ENCODE measurements at places on chromosomes 7 and 10.

- DNase-seq = peak; percentile 64
Measured at GRCh38 chr10:30639946-30640786, 10.6 kb upstream of the LYZL2 start.

- DNase-seq = no peak
Measured at GRCh38 chr7:34227525-34227924, 322.2 kb downstream of the BMPER start.

- no peak for DNase-seq
Measured at GRCh38 chr10:6054884-6055283, 7.3 kb downstream of the IL2RA start.

GRCh38 chr7:22468609-22469008, 31.4 kb downstream of the STEAP1B start:
- no peak for DNase-seq

DNA sequence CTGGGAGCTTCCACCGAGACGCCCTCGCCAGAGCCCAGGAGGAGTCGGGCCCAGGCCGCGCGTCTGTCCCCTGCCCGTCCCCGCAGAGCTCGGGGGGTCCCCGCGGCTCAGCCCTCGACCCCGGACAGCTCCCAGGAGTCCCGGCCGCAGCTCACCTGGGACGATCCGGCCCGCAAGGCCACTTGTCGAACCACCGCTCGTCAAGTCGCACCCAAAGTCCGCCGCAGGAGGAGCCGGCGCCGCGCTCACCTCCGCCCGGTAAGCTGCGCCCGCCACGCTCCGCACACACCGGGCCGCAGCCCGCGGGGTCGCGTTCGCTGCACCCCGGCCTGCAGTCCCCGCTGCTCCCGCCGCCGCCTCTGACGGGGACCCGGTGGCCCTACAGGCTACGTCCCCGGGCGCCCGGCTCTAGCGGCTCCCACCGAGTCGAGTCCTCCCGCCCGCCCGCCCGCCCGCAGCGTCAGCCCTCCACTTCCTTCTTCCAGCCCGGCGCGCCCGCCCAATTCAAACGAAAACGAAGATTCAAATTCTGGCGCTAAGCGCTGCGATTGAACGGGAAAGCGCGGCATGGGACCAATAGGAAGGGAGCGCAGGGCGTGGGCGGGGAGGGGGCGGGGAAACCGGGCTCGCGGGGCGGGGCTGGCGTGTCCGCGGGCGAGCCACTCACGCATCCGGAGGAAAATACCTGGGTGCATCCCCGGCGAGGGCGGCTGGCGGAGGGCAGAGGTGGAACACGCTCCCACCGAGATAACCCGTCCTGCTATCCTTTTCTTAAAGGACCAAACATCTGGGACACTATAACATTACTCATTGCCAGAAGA, at the start of gene MKI67:
MKI67 (minus strand) TSS at position 480 of the 821 bp plus-strand sequence. CDS start 756 bp downstream, outside the sequence.
- DNase-seq = peak; percentile 94

DNA sequence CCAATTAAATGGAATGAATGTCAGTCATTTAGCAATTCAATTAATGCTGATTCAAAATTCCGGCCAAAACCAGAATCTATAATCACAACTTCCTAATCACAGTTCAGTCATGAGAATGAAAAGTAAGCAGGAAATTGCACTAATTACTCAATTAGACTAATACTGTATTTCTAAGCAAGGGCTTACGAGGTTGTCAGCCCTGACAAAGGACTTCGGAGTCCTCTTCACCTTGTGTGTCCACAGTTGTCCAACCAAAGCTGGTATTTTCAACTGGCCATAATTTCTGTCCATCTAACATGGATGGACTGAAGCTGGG, 17.4 kb downstream of the CPA1 start:
- no peak for DNase-seq

- no peak for DNase-seq
Measured at GRCh38 chr7:50821457-50822008, 38.8 kb upstream of the GRB10 start.

DNA sequence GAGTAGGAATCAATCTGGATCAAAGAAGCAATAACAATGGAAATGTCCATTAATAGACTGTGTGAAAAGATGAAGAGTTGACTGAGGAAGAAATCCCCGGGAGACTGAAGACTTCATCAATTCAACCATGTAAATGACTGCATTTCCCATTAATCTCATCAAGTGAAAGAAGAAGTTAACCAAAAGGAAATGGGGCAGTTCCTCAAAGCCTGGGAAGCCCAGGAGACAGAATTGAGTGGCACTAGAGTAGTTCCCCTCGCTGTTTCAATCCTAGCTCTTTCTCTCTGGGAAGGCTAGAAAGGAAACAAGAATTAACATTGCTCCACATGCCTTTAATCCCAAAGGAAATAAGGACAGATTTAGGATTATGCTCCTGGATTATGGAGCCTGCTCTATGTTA, 4.8 kb upstream of the OR6V1 start:
- DNase-seq = no peak

- no peak for DNase-seq
Measured at GRCh38 chr7:101747879-101748345, 69.5 kb upstream of the CUX1 start.

DNA sequence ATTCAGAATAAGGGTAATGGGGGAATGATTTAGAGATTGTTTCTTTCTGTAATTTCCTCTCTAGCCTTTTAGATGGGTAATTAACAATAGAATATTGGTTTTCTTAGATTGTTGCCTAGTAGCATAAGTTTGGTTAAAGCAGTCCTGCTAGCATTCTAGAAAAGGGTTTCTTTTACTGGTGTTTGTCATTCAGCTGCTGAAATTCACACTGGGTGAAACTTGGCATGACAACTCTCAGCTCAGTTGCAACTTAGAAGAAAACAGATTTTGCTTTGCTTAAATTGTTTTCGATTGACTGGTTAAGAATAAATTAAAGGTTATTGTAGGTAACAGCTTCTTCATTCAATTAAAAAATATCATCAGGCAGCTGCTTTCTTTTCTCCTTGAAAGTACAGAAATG, 25.1 kb upstream of the PDK4 start:
- DNase-seq = no peak

GRCh38 chr10:18649364-18649959, 1.9 kb downstream of the NSUN6 start:
- DNase-seq = no peak

DNA sequence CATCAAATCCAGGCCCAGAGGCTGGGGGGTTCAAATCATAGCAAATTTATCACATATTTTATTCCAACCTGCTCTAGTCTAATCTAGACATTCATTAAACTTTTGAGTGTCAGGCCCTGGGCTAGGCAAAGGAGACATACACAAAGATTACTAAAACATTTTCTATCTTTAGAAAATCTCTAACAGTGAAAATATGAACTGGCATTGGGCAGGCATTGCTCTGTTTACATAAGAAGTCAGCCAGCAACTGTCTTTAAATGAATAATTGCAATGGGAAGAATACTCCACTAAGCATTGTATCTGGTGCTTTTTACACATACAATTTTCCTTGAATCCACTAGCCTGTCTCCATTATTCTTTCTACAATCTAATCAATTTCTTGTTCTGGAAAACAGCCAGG, 222.5 kb upstream of the LRRN3 start:
- no peak for DNase-seq

DNA sequence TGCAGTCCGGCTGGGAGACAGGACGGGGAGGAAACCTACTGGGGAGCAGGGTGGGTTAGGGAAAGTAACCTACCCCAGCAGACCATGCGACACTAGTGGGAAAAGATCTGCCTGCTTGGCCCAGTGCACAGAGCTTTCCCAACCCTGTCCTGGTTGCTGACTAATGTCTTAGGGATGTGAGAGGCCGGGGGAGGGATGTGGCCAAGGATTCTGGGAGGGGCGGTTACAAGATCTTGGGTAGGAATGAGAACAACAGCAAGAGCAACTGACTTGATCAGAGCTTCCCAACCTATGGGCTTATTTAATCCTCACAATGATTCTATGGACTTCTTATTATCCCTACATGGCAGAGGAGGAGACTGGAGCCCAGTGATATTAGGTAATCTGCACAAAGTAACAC, 24.0 kb upstream of the EIF5AL1 start:
- peak; percentile 94 for DNase-seq

GRCh38 chr10:86373251-86373650, 6.7 kb upstream of the GRID1 start:
- DNase-seq = no peak

GRCh38 chr7:143363016-143363937, 764 bp upstream of the FAM131B start:
- DNase-seq = no peak

GRCh38 chr7:1585142-1585981, 15.5 kb upstream of the PSMG3 start:
- no peak for DNase-seq

GRCh38 chr7:79713276-79713675, 259.8 kb upstream of the MAGI2 start:
- DNase-seq = no peak

- no peak for DNase-seq
Measured at GRCh38 chr7:42893346-42894240, 18.3 kb downstream of the C7orf25 start.

DNA sequence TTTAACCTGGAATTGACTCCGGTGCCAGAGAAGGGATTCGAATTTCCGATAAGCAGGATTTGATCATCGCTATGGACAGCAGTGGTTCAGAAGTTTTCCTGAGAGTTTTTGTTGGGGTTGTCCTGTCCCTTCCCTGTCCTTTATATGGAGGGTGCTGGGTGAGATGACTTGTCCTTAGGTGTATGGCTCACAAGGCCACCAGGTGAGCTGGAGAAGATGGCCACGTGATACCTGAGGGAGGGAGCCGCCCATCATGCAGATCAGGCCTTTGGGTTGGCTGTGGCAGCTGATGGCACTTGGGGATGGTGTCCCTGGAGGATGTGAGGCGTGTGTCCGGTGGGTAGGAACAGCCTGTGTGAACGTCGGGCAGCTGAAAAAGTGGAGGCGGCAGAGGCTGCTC, 187.7 kb downstream of the PTPN20 start:
- no peak for DNase-seq

DNA sequence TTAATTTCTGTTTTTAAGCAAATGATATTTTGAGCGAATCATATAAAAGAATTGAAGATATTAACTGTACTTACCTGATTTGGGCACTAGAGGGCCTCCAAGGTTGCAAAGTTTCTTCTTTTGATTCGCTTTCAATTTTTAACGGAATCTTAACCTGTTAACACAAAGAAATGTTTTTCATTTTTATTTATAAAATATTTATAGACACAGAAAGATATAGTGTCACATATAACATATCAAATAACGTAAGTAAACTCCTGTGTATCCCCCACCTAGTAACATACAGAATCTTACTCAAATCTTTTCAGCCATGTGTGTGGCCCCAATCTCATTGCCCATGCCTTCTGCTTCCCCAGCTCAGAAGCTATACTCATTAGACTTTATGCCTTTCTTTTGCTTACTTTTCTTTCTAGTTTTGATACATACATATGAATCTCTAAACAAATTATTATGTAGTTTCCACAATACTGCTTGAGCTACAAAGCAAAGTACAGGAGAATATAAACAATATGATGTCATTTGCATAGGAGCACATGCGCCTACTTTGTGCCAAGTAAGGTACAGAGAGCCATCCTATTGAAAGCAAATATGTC, 49.5 kb upstream of the ZPBP start:
- peak; percentile 16 for DNase-seq

- DNase-seq = no peak
Measured at GRCh38 chr7:24764972-24765744, 7.9 kb upstream of the GSDME start.

GRCh38 chr10:13722747-13723653, 136.2 kb downstream of the PRPF18 start:
- no peak for DNase-seq

GRCh38 chr7:150363872-150364271, 4.8 kb upstream of the REPIN1 start:
- no peak for DNase-seq

GRCh38 chr10:5977471-5978229, at the start of gene IL15RA:
Gene IL15RA, minus strand, starts transcription at chr10:5977543. Its CDS starts 51 bp downstream, at chr10:5977492.
- peak; percentile 85 for DNase-seq

DNA sequence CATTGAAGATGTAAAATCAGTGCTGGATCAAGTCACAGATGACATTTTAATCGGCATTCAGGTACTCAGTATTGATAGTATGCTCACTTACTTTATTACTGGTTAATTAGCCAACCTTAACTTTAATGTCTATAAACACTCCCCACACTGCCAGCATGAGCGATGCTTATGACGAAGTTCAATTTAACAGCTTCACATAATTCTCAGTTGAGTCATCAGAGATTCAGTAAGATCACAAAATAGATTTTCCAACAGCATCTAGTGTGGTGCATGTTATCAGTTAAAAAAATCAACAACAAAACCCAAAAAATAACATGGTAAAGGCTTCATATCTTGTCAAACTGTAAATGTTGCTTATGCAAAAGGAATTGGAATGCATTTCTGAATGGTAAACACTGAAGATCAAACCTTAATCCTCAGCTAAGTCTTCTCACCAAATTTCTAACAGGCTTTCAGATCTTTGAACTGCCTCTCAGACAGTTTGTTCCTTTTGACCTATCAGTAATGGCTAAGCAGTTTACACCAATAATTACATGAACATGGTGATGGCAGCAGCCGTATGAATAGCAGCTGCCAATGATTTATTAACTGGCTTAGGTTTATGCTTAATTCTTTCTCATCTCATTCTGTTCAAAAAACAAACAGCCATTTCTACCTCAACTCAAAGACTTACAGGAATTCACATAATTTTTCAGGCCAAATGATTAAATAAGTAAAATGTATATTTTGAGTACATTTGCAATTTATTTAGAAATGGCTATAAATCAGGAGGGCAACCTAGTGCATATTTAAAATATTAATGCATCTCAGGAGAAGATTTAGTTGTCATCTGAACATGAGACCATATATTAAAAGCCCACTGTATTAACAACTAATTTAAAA, 98.5 kb downstream of the CABCOCO1 start:
- DNase-seq = peak; percentile 92

- no peak for DNase-seq
Measured at GRCh38 chr10:88455831-88456230, 127.3 kb downstream of the RNLS start.

- no peak for DNase-seq
Measured at GRCh38 chr7:149826344-149827088, 11.7 kb upstream of the ZNF862 start.

GRCh38 chr10:35511647-35512046, 93.5 kb upstream of the GJD4 start:
- no peak for DNase-seq

- no peak for DNase-seq
Measured at GRCh38 chr10:78312197-78313047, 278.8 kb downstream of the RPS24 start.

DNA sequence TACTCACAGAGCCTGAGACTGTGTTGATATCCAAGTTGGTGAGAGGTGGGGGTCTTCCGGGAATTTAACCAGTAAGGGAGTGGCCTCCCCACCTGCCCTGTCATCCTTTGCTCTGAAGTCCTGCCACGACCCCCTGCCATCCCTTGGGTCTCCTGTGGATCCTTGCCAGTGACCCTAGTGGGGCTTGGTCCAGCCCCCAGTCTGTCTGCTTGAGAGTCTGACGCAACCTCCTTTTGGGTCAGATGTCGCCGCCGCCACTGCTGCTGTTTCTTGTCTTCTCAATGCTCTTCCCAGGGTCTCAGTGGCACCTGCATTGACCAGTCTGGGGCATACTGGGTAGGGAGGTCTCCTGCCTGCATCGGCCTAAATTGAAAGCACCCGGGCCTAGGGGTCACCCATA, 28.8 kb downstream of the PAX2 start:
- no peak for DNase-seq

- peak; percentile 21 for DNase-seq
Measured at GRCh38 chr7:87234949-87235348, 15.4 kb upstream of the TMEM243 start.

GRCh38 chr10:10315989-10316388, 701.7 kb upstream of the CELF2 start:
- DNase-seq = no peak

All from EL (cell line).